ENCODE measurements at places on chromosomes 6 and 20.

GRCh38 chr20:6671829-6672228, 95.7 kb upstream of the BMP2 start:
- no peak for DNase-seq

- DNase-seq: no peak
Observed at GRCh38 chr6:35049900-35050756, 91.0 kb downstream of the TCP11 start.

DNA sequence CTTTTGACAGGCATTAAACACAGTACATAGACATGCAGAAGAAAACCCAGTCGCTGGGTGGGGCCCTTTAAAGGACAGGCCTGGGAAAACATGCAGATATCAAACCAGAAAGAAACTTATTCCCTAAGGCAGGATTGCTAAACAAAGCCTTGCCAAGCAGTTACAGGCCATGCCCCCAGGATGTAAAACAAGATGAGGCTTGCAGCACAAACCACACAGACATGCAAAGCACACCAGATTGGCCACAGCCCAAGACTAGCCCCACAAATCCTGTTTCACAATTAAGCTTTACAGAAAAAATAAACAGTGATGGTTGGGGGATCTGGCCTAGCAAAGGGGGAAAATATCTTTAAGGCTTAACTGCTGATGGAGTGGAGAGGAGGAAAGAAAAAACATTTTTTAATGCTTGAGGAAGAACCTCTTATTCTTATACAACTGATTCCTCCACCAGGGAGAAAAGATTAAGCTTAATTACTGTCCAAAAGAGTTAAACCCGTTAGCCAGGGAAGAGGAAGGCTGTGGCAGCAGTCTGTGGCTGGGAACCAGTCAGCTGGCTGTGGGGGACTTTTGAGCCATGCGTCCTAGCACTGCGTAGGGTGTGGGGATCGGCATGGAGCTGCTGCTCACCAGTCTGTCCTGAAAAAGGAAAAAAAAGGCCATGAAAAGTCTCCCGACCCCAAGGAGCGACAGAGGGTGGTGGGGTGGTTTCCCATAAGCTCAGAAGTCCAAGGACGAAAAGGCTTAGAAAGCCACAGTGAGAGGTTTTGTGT, 28.4 kb downstream of the COL19A1 start:
- DNase-seq: no peak

DNA sequence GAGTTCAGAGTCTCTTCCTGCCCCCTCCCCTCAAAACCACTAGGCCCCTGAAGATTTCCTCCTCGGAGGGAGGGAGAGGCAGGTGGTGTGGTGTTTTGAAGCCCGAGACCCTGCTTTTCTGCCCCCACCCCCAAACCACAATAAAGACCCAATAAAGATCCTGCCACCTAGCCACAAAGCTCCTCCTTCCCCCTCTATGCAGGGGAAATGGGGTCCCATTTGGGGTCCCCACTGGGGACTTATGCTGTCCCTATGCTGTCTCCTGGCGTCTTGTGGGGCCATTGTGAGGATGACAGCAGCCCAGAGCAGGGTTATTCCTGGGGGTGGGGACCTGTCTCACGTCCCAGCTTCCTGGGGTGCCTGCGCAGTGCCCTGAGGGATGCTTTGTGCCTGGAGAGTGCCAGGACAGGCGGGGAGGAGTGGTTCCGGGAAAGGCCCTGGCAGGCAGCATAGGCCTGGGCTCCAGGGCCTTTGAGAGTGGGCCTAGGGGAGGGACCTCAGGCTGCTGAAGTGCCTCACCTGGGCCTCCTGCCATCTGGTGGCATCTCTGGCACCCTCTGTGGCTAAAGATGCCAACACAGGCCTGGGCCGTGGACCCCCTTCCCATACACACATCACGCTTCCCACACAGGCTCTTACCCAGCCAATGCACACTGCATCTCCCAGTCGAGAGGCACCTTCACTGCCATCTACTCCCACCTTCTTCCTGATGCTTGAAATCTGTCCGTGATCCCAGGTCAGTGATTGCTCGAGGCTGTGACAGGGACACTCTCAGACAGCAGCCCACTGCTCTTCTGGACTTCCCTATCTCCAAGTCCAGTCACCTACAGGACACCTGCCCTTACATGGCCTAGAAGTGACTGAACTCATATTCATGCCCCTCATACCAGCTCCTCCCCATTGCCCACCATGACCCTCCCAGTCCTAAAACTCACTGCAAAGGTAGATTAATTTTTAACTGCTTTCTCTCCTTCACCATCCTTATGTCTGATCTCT, 7.9 kb upstream of the ARMC12 start:
- DNase-seq: peak; percentile 16

DNA sequence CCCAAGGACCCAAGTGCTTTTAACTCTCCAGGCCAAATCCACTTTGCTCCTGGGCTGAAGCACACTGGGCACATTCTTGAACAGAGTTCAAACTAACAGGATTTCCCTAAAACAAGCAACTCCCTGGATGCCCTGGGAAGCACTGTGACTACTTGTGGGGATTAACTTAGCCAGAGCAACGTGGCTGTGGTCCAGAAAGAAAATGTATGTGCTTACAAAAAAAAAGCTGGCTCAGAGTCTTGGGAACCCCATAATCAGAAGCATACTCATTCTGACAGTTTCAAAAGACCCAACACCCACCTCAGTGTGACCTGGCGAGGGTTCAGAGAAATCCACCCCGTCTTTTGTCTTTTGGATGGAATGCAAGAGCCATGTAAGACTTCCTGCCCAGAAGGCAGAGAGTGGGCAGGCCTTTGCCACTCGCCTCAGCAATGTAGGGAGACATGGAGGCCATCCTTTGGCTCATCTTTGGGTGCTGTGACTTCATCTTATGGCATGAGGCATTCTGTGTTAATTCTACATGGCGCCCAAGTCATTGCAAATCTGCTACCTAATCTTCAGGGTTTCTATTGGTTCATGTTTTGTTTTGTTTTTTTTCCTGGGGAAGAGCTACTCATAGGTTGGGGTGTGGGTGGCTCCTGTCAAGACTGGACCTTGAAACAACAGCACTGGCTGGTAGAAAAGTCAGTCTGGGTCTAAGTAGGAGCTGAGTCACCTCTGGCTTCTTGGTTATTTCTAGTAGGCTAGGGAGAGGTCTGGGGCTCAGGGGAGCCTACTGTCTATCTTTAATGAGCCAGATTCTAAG, 248.6 kb upstream of the SUPT3H start:
- peak; percentile 17 for DNase-seq

DNA sequence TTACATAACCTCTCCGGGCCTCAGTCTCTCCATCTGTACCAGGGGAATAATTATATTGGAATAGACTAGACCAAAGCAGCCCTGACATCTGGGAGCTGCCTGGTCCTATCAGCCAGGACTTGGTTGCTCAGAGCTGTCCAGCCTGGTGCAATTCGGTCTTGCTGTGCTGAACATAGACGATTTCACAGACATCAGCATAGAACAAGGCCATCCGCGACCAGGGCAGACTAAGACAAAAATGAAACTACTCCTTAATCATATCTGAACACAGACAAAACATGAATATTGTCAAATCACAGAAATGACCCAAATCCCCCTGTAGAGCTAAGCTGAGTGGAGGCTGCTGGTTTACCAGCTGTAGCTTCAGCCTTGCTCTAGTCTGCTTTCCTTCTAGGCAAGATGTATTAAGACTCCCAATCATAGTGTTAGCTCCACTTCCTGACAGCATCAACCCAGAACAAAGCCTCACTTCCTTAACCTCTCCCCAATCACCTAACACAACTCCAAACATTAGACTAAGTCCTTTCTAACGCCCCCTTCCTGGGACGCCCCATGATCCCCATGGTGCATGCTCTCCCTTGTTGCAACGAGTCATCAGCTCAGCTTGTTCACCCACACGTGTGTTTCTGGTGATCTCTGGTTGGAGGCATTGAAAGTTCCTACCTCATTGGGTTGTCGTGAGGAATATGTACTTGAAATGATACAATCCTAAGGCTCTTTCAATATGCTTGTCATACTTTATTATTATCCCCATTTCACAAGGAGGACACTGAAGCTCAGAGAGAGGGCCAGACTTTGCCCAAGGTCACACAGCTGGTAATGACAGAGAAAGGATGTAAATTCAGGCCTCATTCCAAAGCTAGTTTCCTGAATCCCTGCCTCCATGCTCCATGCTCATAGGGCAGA, 3.5 kb upstream of the MAPK13 start:
- DNase-seq: no peak

- DNase-seq: no peak
Observed at GRCh38 chr20:43963233-43963632, 48.6 kb downstream of the TOX2 start.

- no peak for DNase-seq
Observed at GRCh38 chr6:77292564-77293546, 170.4 kb downstream of the HTR1B start.

All from T-helper 2 cell (primary cell).